ENCODE measurements at places on chromosomes 1 and 21. TPM values are rescaled to one million over a fixed set of nuclear protein-coding genes. Genes with fewer than 3 reads are reported as not detected.

The TCEA3 gene
- 10.8 TPM for polyA plus RNA-seq

DNA sequence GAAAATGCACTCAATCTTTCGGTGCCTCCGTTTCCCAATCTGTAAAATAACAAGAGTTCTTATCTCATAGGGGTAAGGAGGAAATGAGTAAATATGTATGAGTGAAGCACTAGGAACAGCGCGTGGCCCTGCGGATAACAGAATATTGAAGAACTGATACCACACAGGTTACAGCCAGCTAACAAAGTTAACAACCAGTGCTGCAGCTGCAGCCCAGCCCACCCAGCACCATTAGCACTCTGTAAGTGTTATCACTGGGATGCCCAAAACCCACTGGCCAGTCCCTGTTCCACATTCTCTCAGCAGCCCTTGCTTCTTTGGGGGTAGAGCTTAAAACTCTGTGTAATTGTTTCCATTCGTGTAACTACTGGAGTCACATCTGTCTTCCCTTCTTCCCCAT lies 89.5 kb downstream of the VWA5B1 start:
- DNase-seq: no peak

DNA sequence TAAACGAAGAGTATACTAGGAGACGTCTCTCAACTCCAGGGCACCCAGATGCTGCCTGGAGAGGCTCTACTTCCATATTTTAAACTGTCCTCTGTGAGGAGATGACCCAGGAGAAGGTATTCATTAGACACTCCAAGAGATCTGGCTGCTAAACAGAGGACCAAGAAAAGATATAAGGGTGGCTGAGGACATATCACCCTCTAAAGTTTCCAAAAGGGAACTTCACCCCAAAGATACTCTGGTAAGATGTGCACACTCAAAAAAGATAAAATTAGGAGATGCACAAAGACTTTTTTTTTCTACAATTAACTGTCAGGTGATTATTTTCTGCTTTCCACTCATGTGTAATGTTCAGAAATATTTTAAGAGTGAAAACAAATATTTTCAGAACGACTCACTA lies 1.4 kb downstream of the ZNF670 start:
- no peak for DNase-seq

DNA sequence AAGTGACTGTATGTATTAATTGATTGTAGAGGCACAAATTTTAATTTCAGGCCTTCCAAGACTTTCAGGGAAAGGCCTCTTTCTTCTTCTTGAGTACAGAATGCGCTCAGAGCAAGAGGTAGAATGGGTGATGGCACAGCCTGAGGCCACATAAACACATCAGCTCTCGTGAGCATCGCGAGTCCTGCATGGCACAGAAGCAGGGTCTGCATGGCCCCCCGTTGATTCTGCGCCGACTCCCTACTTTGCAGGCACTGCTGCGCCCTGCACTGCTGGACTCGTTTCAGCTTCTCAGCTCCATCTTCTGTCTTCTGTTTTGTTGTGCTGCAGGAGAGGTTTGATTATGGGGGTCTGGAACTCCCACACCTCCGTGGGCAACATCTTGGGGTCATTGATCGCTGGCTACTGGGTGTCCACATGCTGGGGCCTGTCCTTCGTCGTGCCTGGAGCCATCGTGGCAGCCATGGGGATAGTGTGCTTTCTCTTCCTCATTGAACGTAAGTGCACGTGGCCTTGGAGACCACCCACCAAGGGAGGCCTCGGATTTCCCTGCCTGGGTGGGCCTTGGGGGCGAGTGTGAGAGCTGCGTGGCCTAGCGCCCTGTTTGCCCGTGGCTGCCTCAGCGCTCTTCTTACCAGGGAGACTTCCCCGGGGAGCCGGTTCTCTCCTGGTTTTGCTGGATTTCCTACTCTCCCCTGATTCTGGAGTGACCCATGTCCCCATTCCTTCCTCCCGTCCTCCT lies 29.6 kb downstream of the SLC37A1 start:
- no peak for DNase-seq

The TRIM45 gene
- 12.3 TPM for polyA plus RNA-seq

DNA sequence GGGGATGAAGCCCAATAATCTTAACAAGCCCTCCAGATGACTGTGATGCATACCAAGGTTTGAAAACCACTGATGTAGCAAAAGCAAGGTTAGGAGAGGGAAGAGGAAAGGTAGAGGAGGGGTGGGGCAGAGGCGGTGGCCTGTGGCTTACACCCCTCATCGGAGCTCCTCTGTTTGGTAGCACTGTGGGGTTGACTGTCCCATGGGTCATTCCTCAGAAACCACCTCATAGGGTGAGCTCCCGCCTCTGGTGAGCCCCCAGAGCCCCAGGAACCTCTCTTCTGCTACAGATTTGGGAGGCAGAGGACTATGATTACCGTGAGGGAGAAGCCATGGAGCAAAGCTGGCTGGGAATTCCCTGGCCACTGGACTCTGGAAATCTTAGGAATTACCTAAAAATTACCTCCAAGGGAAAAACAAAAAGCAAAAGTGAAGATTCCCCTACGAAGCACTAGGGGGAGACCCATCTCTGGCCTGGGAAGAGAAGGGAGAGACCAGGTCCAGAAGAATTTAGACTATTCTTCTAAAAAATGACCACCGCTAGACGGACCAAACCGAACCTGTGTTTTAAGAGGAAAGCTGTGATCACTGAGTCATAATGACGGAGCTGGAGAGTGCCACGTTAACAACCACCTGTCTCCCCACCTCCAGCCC lies 1.5 kb upstream of the RASSF5 start:
- DNase-seq: no peak

The HSD11B1 gene
- polyA plus RNA-seq: 19.5 TPM

The EPHA2 gene
- 5.1 TPM for polyA plus RNA-seq

DNA sequence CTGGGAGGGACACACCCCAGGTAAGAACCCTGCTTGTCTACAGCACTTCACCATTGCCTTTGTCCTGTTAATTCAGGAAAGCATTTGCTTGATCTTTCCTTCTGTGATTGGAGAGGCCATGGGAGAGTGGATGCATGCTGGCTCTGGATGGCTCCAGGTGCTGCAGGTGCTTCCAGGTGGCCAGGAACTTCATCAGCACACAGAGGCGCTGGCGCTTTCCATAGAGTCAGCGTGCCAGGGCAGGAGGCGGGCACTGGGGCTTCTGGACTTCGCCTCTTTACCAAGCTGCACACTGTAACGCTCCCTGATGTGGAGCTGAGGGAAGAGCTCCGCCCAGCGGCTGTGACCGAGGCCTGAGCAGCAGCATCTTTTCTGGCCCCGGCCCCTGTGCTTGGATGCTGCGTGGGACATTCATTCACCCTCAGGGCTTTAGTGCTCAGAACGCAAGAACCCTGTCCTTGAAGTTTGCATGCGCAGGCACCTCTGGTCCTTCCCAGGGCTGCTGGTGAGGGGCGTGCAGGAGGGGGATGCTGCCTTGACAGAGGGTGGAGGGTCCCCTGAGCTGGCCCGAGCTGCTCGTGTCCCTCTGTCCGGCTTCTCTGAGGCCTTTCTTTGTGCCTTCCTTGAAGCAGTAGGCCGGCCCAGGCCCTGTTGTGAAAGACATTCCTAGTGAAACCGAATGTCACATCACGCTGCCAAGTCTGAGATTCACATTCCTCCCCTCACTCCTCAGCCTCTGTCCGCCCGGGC lies 1.6 kb upstream of the MX2 start:
- DNase-seq: no peak

DNA sequence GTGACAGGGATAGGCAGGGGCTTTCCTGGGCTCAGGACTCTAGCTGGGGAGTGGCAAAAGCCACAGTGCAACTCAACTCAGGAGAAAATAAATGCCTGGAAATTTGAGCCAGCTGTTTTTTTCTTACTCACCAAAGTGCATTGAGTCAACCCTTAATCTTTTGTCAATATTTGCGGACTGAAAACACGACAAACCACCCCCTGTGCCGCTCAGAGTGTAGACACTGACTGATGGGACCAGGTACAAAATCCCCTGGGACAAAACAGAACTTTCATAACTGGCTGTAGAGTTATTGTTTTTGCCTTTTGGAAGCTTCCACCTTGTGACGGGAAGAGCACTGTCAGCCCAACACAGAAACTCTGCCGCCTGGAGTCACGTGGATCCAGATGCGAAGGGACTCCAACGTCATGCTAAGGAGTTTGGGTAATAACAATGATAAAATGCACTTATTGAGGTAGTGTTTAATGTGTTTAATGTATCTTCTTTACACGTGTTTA lies 164.6 kb downstream of the PLPP3 start:
- no peak for DNase-seq

- no peak for DNase-seq
These were observed 3.3 kb upstream of the COL8A2 start for GRCh38 chr1:36128126-36128904.

DNA sequence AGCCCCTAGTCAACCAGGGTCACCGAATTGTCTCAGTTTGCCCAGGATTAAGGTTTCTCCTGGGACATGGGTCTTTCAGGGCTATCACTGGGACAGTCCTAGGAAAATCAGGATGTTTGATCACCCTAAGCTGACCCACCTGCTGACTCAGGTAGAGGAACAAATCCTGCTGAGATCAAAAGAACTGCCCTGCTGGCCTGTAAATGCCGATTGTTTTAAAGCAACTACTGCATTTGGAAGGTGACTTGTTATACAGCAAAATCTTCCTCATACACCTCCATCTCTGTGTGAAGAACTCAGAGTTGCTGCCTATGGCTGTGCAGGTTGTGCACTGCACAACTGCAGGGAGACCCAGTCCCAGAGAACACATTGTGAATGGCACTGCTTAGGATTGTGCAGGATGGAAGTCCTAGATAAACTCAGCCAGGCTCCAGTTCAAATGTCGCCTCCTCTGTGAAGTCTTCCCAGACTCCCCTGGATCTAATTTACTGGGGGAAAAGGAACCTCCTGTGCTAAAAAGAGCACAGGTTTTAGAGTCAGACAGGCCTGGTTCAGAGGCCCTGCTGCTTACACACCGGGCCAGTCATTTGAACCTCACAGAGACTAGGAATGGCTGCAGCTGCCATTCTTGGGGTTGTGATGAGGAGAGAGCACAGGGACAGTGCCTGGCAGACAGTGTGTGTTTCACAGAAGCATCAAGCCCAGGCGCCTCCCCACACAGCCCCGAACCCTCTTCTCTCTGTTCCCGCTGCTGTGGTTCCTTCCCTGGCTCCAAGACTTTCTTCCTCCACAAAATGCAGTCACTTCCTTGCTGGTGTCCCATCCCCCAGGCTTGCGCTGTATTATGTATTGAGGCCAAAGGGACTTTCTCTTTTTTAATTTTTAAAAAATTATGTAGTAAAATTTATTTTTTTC lies 23.2 kb upstream of the LRP8 start:
- no peak for DNase-seq

- DNase-seq: no peak
These were observed 1.3 kb upstream of the ATP1A1 start for GRCh38 chr1:116371752-116372151.

The TACSTD2 gene
- 1.2 TPM for polyA plus RNA-seq

The TFF1 gene
- polyA plus RNA-seq: not detected

DNA sequence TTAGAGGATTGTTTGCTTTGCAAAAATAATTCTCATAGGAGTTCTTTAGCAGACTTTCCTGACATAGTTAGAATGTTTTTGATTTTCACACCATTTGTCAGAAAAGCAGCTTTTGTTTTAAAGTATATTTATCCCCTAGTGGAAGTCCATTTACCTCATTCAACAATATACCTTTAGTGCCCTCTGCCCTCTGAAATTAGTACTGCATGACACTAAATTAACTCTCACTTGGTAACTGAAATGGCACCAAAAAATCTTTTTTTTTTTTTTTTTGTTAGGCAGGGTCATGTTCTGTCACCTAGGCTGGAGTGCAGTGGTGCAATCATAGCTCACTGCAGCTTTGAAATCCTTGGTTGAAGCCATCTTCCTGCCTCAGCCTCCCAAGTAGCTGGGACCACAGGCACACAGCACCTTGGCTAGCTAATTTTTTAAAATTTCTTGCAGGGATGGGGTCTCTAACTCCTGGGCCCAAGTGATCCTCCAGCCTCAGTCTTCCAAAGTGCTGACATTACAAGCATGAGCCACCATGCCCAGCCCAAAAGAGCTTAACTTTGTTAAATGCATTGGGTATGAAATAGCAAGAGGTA lies 13.6 kb downstream of the LRRC42 start:
- DNase-seq: no peak

The CYP4A22 gene
- polyA plus RNA-seq: 0.22 TPM

DNA sequence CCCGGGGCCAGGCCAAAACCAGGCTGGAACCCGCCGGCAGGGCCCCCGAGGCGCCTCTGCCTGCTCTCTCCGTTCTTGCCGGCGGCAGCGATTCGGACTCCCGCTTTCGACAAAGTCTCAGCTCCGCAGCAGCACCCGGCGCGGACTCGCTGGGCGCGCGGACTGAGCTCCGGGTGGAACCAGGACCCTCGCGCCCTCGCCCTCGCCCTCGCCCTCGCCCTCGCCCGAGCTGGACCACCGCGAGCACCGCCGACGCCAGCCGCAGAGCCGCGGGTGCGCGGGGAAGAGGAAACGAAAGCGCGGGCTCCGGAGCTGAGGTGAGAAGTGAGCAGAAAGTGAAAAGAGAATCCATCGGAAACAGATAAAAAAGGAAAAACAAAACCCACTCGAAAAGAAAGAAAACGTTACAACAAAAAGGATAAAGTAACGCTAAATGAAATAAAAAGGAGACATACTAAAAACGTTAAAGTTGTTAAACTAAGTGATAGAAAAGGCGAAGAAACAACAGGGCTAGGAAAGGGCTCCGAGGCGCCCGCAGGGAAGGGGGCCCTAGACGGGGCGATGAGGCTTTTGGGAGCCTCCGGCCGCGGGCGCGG lies 64.9 kb downstream of the MEF2D start:
- no peak for DNase-seq

The UQCRHL gene
- 2.5 TPM for polyA plus RNA-seq

- no peak for DNase-seq
These were observed 253.8 kb upstream of the RAB4A start for GRCh38 chr1:229017091-229017490.

DNA sequence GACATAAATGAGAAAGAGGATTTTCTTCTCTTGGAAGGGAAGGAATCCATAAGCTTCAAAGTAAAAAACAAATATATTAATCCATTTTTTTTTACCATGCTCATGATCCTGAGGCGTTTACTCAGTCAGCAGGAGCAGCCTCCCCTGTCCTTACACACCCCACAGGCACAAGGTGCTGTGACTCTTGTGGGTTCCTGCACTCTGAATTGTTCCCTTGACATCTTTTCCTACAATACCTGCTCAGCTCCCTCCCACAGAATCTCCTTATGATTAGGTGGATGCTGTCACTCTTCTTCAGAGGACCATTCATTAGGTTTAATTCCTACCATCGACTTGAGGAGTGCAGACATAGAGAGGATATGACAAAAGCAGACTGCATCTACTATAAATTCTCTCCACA lies 10.1 kb upstream of the PSRC1 start:
- no peak for DNase-seq
